ENCODE measurements at places on chromosomes 2 and 18. TPM values are rescaled to one million over a fixed set of nuclear protein-coding genes. Genes with fewer than 3 reads are reported as not detected.
A peak's percentile ranks its signal among the peaks of the same experiment; 100 is the strongest.

DNA sequence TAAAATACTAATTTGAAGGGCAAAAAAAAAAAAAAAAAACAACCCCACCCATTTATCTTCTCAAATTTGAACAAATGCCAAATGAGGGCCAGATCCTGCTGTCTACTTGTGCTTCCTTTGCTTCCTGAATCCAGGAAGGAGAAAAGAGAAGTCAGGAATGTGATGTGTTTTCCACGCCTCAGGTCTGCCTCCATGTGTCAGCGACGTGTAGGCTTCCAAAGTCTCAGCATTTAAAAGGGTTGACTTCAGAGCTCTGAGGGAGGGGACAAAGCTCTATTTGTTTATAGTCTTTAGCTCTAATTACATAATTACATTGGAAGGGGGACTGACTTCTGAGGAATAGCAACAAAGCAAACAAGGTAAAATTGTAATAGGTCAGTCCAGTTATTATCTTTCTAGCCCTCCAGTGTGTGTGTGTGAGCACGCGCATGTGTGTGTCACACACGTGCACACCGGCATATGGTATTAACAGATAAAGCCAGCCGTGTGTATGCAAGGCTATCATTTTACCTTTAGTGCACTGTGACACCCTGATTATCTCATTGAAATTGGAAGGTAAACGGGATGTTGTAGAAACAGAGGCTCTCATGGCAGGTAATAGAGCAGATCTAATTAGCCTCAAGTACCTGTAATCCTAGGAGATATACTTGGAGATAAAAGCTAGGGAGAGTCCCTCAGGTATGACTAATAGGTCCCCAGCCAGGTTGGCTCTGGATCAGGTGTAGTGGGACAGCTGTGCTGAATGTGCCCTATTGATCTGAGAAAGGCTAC lies 911.4 kb upstream of the ZEB2 start:
- peak; percentile 63 for DNase-seq

- DNase-seq: no peak
These were observed 166.1 kb downstream of the CBLN2 start for GRCh38 chr18:72378016-72378415.

DNA sequence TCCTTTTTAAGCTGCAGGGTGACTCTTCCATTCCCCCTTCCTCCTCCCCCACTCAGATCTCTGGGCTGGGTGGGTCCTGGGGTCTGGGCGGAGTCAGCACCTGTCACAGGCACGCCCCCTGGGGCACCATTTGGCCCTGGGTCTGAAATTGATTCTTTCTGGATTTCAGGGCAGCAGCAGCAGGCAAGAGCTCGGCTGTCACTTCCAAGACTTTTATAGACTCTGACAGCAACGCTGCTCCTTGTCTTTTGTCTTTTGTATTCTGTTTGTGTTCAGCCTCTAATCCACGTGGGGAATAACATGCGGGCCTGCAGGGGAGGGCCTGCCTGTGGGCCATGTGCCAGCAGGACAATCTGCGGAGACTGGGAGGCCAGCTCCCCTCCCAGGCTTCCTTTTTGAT lies 3.9 kb downstream of the BOD1L2 start:
- peak; percentile 82 for DNase-seq

DNA sequence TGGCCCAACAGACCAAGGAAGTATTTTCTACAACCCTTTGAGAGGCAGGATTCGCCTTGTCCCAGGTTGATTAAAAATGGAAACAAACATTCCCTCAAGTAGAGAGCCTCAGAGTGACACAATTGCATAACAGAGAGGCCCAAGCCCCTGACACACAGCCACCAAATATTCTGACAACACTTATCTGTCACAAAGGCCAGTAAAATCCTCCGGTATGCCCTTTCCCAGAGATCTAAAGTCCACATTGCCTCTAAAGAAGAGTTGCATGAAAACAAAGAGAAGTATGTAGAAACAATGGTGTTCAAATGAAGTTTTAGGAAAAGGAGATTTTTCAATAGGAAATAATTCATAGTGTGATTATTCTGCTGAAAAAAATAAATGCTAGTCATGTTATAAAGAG lies 32.1 kb downstream of the DSEL start:
- no peak for DNase-seq

GRCh38 chr2:168143813-168144212 lies 103.6 kb downstream of the STK39 start:
- no peak for DNase-seq

GRCh38 chr2:146642066-146642465 lies 1202.8 kb upstream of the ACVR2A start:
- no peak for DNase-seq

GRCh38 chr2:26723991-26724750 lies 31.6 kb downstream of the KCNK3 start:
- DNase-seq: no peak

GRCh38 chr18:35841283-35841682 lies 131.2 kb upstream of the RMP24 start:
- no peak for DNase-seq

Gene PREB
- 39.8 TPM for total RNA-seq

Gene RGPD8
- total RNA-seq: 11.1 TPM

Gene CHRNG
- total RNA-seq: not detected

Gene GAL3ST2
- total RNA-seq: 0.09 TPM

Gene ABCG8
- not detected for total RNA-seq

Gene TEKT4
- total RNA-seq: not detected

Gene SLC9A4
- total RNA-seq: not detected
